ENCODE measurements at places on chromosomes 1 and 21. TPM values are rescaled to one million over a fixed set of nuclear protein-coding genes. Genes with fewer than 3 reads are reported as not detected.
A peak's percentile ranks its signal among the peaks of the same experiment; 100 is the strongest.

DNA sequence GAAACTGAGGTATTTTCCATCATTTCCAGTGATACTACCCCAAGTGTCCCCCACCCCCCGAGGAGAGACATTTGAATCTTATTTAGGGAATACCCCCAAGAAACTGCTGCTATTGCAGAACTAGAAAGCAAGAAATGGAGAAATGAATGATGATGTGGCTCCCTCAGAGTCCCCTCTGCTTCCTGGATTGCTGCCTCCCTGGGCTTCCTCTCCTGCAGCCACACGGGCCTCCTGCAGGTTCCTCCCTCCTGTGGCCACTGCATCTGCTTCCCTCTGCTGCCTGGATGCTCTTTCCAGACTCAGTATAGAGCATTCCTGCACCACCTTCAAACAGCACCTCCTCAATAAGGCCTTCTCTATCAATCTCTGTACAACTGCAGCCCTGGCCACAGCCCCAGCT is 69.3 kb downstream of the SLC25A24 start:
- DNase-seq = no peak

The ANGPTL1 gene
- total RNA-seq = not detected

GRCh38 chr1:174965362-174966007 is 34.3 kb upstream of the CACYBP start:
- DNase-seq = no peak

DNA sequence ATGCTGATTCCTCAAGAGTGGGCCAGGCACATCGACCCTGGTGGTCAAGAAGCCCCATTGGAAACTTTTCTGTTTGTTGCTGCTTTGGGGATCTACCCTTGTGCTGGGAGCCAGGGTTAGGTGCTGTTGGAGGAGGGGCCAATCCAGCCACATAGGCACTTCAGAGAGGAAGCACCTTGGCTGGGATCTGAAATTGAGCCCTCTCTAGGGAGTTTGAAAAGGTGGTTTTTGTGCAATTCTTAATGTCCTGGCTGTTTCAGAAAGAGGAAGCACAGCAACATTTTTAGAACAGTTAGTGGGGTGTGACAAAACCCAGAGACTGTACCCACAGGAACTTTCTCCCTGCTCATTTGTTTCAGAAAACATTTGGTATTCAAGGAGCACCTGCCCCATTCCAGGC is 17.2 kb upstream of the BEND5 start:
- no peak for DNase-seq

GRCh38 chr1:76576876-76577524 is 290.3 kb upstream of the ST6GALNAC5 start:
- DNase-seq = no peak

The TSPAN2 gene
- 19.7 TPM for total RNA-seq

DNA sequence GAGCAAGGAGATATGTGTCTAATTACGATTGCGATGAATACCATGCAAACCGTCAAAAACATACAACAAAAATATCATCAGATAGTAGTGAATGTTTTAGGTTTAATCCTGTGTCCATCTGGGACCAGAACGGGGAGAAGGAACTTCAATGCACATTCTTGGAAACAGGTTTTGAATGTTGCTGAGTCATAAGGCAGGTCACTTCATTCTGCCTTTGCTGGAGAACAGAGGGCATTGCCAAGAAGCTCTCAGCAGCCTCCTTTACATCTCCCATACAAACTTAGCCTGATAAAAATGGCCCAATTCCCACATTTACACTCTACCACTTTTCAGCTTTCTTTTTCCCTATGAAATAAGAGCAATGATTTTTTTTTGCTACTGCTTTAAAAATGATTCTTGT is 78.0 kb upstream of the KCNJ6 start:
- DNase-seq = no peak

DNA sequence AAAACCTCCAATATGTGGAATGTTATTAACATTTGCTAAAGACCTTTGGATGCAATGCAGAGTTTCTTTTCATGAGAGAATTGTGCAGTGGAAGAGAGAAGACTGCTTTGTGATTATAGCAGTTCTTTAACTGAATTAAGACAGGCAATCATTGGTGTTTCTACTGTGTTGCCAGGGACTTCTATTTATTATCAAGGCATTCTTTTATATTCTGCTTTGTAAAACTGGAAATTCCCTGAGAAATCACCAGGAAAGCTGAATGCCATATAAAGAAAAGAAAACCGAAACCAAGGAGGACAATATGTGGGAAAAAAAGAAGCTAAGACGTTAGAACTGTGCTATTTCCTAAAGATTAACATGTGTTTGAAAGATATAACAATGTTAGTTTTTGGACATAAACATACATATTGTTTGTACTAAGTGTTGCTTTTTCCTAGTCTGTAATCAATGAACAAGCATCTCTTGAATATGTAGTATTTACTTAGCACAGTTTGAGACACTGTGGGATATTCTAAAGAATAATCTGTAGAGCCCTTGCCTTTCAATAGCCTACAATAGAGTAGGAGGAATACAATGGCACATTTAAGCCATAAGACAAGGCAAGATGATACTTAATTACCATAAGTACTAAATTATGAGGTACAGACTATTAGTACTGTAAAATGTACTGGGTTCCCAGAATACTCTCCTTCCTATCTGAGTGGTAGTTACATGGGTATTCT is 47.1 kb downstream of the EXTL2 start:
- no peak for DNase-seq

The ADGRL4 gene
- total RNA-seq = 0.31 TPM

- no peak for DNase-seq
Measured at GRCh38 chr1:214532070-214532469, 19.3 kb downstream of the PTPN14 start.

GRCh38 chr1:228151180-228151925 is 1.6 kb downstream of the GJC2 start:
- DNase-seq = no peak

The PRKAA2 gene
- total RNA-seq = 25.8 TPM

DNA sequence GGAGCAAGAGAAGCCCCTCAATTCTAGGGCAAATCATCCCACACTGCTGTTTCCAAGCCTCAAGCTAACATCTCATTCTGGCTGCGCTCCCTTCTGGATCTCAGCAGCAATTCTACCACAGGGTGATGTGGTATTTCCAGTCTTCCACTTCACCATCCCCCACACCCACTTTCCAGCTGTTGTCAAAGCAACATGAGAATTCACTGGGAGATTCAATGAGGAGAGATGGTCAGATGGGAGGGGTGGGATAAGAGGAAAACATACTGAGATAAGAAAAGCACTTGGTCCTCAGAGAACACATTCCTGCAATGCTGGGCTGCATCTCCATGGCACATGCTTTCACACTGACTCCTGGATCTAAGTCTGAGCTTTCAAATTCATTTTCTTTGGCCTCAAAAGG is 47.3 kb upstream of the LRRC52 start:
- no peak for DNase-seq

- DNase-seq = no peak
Measured at GRCh38 chr1:15522551-15522950, 1.5 kb downstream of the CASP9 start.

The LHX4 gene
- total RNA-seq = 0.06 TPM

- no peak for DNase-seq
Measured at GRCh38 chr1:58738876-58739275, 39.0 kb upstream of the MYSM1 start.

The GJB3 gene
- not detected for total RNA-seq

DNA sequence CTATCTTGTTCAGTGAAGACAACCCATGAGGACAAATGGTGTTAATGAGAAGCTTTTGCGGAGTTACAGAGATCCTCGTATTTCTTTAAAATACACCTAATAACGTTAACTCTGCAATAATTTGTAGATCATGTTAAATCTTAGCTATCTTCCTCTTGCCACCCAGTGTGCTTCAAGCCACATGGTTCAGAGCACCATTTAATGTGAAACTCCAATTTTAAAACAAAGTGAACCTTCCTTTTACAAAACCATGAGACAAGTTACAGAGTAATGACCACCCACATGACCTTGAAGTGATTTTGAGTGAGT is 1.7 kb upstream of the KCNE2 start:
- no peak for DNase-seq

GRCh38 chr1:111669268-111669667 is 49.7 kb downstream of the RAP1A start:
- no peak for DNase-seq

GRCh38 chr1:41502912-41503311 is 18.4 kb upstream of the EDN2 start:
- DNase-seq = no peak

DNA sequence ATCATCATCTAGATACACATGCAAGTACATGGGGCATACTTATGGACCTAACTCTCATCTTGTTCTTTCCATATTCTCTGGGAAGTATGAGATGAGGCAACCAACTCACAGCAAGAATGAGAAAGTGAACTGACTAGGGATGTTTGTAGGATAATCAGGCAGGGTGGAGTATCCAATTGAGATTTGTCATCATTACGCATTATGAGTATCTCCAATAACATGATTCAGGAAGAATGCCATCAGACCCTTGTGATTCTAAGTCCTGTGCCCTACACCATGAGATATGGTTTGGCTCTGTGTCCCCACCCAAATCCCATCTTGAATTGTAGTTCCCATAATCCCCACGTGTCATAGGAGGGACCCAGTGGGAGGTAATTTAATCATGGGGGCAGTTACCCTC is 154.0 kb downstream of the SLC30A10 start:
- no peak for DNase-seq

GRCh38 chr1:90402893-90403849 is 313.9 kb downstream of the BARHL2 start:
- DNase-seq = peak; percentile 59

DNA sequence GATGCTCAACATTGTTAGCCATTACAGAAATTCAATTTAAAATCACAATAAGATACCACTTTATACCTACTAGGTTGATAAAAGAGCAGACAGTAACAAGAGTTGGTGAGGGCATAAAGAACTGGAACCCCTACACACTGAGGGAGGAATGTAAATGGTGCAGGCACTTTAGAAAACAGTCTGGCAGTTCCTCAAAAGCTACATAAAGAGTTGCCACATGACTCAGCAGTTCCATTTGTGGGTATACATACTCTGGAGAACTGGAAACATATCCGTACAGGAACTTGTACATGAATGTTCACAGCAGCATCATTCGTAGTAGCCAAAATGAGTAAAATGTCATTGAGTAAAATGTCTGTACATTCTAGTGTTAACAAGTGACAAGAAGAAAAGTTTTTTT is 17.0 kb downstream of the NSL1 start:
- DNase-seq = no peak

The AZIN2 gene
- 5.8 TPM for total RNA-seq

The ERRFI1 gene
- total RNA-seq = 35.3 TPM

The MTARC2 gene
- total RNA-seq = not detected

- DNase-seq = no peak
Measured at GRCh38 chr1:59345221-59345620, 48.3 kb downstream of the FGGY start.

GRCh38 chr21:33219954-33220353 is 9.8 kb upstream of the IFNAR2 start:
- no peak for DNase-seq

The BACE2 gene
- total RNA-seq = 0.15 TPM

DNA sequence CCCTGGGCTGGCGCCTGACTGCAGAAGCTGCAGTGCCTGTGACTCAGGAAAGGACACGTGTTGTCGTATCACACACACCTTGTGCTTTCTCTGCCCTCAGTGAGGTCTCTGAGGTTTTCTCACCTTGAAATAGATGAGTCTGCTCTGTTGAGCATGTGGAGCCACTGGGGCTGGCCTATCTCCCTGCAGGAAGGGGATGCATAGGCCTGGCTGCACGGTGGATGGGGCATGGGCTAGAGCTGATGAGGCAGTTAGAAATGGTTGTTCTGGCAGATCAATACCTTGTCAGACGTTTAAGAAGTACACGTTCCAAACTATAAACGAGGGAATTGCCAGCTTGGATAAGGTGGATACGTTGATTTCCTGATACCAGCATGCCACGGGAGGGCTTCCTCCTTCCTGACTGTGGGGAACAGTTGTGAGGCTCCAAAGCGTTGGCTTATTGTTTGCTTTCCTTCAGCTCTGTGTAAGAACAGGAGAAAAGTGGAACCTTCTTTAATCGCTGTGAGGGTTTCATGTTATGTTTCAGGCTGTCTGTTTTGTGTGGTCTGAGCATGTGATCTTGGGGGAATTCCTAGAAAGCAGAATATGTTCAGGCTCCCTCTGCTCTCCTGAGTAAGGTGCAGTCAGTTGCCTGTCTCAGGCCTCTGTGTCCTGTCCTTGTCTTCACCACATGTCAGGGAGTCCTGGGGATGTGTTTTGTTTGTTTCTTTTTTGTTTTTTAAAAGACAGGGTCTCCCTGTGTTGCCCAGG is 44.8 kb downstream of the PCNT start:
- DNase-seq = no peak

Data from neural progenitor cell (in vitro differentiated cells).